ENCODE measurements at places on chromosomes 4 and X. TPM values are rescaled to one million over a fixed set of nuclear protein-coding genes. Genes with fewer than 3 reads are reported as not detected.
A peak's percentile ranks its signal among the peaks of the same experiment; 100 is the strongest.

DNA sequence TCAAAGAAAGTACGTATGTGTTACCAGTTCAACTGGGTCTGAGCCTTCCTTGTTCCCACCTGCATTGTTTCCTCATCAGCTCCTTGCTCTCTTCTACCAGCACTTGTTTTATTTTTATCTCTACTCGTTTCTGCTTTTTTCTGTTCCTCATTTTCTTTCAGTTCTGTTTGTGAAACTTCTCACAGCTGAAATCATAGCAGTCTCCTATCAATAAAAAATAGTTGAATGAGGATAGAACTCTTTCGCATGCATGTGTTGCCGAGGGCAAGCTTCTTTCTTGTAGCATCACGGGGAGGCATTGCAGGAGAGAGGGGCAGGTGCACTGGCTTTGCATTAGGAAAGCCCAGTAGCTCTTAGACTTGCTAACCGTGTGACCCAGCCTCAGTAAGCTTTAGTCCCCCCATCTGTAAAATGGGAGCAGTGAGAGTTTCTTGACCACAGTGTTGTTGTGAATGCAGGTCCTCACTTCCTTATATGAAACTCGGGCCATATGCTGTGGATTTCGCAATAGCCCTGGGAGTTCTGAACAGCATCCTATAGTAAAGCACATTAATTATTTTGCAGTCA is 24.7 kb downstream of the OFD1 start:
- no peak overlapping the region for H3K27ac ChIP-seq
- H3K27me3 ChIP-seq: no peaks in the 10 kb centered on the region
- no peak overlapping the region for H3K4me3 ChIP-seq
- no peak for DNase-seq
- no peaks in the 10 kb centered on the region for H3K4me1 ChIP-seq

GRCh38 chr4:151888367-151888866 is 127.6 kb upstream of the GATB start:
- no peaks in the 10 kb centered on the region for H3K36me3 ChIP-seq
- H3K4me1 ChIP-seq: peaks cover 11% of the 10 kb centered on the region
- H3K27ac ChIP-seq: no peak overlapping the region
- H3K27me3 ChIP-seq: no peaks in the 10 kb centered on the region

DNA sequence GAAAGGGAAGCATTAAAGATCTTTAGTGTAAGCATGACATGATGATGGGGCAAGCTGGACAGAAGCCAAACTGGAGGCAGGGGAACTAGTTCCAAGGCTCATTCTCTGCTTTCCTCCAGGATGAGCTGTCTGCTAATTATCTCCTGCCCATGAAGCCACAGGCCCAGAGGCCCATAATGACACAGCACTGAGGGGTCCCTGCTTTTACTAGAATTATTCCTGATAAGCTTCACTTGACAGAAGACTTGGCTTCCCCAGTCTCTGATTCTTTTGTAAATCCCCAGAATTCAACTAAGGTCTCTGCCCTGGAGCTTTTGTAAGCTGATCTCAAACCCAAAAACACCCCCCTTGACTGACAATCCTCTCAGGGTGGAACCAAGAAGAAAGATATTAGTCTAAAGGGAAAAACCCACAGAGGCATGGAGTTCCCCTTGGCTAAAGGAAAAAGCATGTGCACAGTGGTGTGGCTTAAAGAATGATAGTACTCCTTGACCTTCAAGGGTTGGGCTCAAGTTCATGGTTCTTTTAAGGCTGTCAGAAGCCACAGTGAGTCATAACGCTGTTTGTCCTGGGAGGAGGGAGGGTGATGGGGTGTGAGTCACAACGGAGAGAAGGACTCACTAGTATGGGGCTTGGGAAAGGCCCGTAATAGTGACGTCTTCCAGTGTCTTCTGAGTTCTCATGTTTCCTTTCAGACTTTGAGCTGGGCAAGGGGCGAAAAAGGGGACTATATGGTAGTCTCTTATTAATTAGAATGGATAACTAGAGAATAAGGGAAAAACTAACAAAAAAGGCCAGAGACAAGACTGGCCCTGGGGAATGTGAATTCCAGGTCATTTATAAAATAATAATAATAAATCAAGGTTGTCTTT is 146.0 kb upstream of the CPEB2 start:
- peaks cover 6% of the 10 kb centered on the region for H3K27me3 ChIP-seq
- DNase-seq: no peak
- H3K27ac ChIP-seq: no peak overlapping the region
- H3K4me1 ChIP-seq: no peaks in the 10 kb centered on the region

- no peaks in the 10 kb centered on the region for H3K4me1 ChIP-seq
- H3K27ac ChIP-seq: no peak overlapping the region
- no peak for DNase-seq
- no peaks in the 10 kb centered on the region for H3K36me3 ChIP-seq
- no peak overlapping the region for H3K4me3 ChIP-seq
Measured at GRCh38 chr4:186695392-186695791, 28.3 kb downstream of the FAT1 start.

SSX3 gene
- total RNA-seq: not detected

NUDT11 gene
- total RNA-seq: 0.20 TPM

GRCh38 chr4:3657902-3658529 is 108.2 kb upstream of the ADRA2C start:
- DNase-seq: no peak
- no peaks in the 10 kb centered on the region for H3K36me3 ChIP-seq
- no peaks in the 10 kb centered on the region for H3K4me1 ChIP-seq
- peaks cover 2% of the 10 kb centered on the region for H3K27me3 ChIP-seq
- H3K4me3 ChIP-seq: no peak overlapping the region

ITIH6 gene
- not detected for total RNA-seq

DNA sequence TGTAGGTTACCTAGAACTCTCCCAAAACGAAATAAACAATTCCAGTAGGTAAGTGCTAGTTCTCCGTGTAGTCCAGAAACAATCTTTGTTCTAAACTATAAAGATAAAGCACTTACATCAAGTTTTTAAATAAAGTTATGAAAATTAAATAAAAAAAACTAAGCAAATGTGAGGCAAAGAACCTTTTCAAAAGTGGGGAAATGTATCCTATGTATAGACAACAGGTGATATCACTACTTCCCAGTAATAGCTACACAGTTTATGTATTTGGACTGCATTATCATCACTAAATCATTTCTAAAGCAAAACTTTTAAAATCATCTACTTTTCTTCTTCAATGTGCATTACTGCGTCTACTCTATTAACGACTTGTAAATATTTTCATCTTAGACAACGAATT is 2.0 kb downstream of the YTHDC1 start:
- H3K36me3 ChIP-seq: peaks cover 12% of the 10 kb centered on the region
- H3K4me3 ChIP-seq: peak overlapping the region; percentile 87
- no peak overlapping the region for H3K27ac ChIP-seq

MCF2 gene
- 1.1 TPM for total RNA-seq

Data from CD4-positive, alpha-beta T cell (primary cell).